ENCODE measurements at places on chromosomes 7 and 10.

DNA sequence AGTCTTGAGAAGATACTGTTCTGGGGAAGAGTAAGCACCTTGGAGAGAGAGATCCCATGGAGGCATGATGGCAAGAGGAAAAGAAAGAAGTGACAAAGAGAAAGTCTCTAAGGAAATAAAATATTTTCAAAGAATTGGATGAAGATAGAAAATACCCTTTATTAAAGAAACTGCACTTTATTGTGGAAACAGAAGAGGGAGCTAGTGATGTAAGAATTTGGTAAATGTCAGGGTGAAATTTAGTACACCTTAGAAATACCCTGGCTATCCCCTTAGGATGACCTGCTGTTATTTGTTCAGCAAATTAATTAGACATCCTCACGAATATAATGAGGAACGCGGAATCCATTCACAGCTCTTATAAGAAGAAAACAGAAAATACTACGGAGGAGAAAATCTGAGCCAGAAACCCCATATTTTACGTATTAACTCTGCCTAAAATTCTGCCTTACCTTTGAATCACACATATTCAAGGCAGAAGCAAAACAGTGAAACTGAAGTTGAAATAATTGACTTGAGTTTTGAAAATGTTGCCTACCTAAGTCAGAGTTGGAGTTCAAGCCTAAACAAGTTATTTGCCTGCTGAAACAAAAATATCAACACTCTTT, 90.7 kb downstream of the TFPI2 start:
- DNase-seq, result no peak

- no peak for DNase-seq
Observed at GRCh38 chr7:94115316-94115715, 111.2 kb upstream of the BET1 start.

GRCh38 chr7:18906901-18907300, 210.5 kb downstream of the TWIST1 start:
- DNase-seq, result no peak

DNA sequence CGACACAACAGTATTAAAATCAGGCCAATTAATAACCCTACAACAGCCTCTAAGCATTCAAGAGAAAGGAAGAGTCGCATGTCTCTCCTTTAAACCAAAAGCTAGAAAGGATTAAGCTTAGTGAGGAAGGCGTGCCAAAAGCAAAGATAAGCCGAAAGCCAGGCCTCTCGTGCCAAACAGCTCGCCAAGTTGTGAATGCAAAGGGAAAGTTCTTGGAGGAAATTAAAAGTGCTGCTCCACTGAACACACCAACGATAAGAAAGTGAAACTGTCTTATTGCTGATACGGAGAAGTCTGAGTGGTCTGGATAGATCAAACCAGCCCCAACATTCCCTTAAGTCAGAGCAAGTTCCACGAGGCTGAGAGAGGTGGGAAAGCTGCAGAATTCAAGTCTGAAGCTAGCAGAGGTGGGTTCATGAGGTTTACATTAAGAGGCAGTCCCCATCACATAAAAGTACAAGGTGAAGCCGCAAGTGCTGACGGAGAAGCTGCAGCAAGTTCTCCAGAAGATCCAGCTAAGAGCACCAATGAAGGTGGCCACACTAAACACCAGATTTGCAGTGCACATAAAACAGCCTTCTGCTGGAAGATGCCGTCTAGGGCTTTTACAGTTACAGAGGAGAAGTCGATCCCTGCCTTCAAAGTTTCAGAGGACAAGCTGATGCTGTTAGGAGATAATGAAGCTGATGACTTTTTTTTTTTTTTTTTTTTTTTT, 194.8 kb downstream of the MAD1L1 start:
- no peak for DNase-seq

DNA sequence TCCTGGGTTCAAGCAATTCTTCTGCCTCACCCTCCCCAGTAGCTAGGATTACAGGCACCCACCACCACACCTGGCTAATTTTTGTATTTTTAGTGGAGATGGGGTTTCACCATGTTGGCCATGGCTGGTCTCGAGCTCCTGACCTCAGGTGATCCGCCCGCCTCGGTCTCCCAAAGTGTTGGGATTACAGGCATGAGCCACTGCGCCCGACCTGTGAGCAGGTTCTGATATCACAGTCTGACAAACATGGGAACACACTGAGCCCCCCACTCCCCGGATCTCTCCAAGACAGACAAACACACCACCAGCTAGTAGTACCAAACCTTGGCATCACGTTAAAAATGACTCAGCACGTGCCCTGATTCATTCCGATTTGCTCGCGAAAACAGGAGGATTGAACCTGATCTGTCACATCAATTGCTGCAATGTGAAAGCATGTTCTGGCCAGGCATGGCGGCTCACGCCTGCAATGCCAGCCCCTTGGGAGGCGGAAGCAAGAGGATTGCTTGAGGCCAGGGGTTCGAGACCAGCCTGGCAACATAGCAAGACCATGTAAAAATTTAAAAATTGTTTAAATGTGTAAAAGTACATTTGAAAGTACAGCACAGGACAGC, 106.5 kb downstream of the SMURF1 start:
- no peak for DNase-seq

GRCh38 chr7:89339748-89340147, 544.2 kb upstream of the TEX47 start:
- DNase-seq, result no peak

DNA sequence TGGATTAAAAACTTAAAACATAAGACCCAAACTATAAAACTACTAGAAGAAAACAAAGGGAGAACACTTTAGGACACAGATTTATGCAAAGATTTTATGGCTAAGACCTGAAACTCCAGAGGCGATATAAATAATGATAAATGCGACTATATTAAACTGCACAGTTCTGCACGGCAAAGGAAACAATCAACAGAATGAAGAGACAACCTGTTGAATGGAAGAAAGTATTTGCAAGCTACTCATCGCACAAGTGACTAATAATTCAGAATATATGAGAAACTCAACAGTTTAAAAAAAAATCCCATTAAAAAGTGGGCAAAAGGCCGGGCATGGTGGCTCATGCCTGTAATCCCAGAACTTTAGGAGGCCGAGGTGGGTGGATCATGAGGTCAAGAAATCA, 73.6 kb downstream of the JMJD1C start:
- DNase-seq, result no peak

GRCh38 chr7:30080818-30081217, 52.6 kb downstream of the PLEKHA8 start:
- no peak for DNase-seq

GRCh38 chr7:22238354-22239311, 118.3 kb downstream of the RAPGEF5 start:
- no peak for DNase-seq

DNA sequence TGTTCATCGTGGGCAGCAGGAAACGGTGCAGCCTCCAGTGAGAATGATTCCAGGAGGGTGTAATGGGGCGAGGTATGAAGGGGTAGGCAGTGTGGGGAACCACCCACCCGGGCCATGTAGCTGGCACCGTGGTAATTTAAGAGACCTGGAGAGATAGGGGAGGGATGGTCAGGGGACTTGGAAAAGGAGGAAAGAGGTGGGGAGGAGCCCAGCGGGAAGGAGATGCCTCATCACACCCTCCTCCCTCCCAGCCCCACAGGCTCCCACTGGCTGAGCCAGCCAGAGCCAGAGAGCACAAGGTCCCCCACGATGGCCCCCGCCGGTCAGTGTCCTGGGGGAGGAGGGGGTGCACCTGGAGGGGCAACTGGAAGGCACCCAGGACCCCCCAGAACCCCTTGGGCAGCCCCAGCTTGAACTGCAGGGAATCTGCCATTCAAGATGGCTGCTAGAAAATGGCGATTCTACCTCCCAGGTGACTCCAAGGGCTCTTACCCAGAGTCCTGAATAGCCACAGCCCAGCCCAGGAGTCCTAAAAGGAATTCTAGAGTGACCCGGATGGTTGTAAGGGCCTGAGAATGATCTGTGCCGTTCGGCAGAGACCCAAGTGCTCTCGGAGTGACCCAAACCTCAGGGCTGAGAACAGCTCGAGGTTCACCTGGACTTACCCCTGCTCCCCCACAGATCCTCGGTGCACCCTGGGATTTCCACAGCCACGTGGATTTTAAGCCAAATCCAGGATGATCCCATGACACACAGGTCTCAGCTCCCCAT, 28.8 kb downstream of the CALML3 start:
- DNase-seq, result no peak

- no peak for DNase-seq
Observed at GRCh38 chr10:99234041-99234790, 1.4 kb downstream of the HPSE2 start.

- no peak for DNase-seq
Observed at GRCh38 chr7:112022128-112022527, 184.1 kb downstream of the DOCK4 start.

DNA sequence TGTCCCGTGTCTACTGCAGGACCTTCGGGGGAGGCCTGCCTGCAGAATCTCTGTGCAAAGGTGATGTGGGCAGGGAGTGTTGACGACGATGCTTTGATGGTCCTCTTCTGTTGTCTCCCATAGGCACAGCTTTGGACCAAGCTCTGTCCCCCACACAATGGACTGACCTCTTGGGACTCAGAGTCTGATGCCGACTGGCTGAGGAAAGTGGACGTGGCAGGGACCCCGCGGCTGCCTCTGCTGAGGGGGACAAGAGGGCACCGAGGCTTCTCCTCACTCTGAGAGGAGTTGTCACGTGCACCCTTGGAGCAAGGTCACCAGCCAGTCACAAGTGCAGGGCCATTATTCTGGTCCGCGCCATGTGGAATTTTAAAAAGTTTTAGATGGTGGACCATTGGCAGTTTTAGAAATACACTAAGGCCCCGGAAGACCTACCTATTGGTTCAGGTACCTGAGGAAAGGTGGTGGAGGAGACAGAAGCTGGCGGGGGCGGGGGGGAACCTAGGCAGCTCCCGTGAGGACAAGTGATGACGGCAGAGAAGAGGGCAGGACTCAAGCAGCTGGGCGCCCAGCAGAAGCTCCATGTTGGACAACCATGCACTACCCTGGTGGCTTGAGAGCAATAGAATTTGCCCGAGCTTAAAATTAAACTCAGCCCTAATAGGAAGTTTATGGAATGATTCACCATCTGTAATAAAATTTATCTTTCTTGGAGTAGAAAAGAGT, 331.4 kb downstream of the PTPRN2 start:
- no peak for DNase-seq

Data from 8988T (cell line).